RCC 7860 (cell line): ENCODE measurements at places on chromosomes 11 and 22.

DNA sequence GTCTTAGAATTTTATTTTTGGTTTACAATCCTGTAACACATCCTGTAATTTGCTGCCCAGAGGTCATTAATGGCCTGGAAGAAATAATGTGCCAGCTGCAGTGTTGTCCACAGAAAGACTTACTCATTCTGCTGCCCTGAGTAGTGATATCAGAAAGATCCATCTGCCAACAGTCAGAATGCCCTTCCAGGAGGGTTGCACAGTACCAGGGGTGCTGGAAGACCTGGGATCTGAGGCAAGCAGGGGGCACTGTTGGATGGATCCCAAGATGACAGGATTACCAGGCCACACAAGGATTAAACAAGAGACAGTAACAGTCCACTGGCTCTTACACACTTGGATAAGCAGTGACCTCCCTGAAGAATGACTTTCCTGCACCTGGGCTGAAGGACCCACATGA is 93.8 kb upstream of the TOP3B start:
- DNase-seq = no peak

DNA sequence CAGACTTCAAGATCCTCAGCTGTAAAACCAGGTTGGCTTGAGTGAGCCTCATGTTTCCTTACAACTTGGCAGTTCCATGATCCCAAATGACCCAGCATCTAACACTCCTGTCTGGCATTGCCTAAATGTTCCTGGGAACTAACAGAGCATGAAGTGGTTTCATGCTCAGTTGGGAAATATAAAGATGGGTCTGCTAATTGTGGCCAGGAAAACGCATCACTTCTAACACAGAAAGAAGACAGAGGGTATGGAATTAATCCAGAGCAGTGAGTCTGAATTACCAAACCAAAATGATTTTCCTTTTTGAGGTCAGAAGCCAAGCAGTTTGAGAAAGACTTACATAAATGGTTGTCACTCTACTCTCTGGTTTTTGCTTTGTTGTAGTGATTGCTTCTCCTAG is 60.5 kb upstream of the MMP13 start:
- DNase-seq = peak; percentile 64

DNA sequence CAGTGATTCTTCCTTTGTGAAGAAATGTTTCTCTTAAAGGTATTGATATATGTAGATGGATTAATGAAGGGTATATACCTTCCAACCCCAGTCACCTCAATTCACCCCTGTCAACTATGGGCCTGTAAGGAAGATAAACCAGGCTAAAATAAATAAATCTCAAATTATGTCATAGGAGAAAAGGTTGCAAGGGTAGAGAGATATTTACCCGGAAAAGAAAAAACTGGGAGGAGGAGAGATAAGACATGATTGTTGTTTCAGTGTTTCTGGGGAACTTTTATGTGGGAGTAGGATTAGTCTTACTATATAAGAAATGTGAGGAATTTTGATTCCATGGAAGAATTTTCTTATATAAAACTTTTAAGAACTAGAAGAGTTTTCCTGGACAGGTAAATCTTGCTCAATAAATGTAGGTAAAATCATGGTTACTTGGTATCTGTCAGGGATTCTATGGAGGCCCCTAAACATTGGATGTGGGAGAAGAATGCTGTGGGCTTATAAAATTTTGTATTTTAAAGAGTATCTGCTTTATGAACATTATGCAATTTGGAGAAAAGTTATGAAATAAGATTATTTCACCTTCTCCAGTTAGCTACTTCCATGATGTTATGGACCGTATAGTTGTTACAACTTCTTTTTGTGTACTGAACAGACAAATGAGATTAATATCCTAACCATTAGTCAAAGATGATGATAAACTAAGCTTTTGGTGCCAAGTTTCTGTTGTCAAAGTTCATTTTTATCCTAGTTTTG is 6.4 kb downstream of the YAP1 start:
- DNase-seq = no peak

DNA sequence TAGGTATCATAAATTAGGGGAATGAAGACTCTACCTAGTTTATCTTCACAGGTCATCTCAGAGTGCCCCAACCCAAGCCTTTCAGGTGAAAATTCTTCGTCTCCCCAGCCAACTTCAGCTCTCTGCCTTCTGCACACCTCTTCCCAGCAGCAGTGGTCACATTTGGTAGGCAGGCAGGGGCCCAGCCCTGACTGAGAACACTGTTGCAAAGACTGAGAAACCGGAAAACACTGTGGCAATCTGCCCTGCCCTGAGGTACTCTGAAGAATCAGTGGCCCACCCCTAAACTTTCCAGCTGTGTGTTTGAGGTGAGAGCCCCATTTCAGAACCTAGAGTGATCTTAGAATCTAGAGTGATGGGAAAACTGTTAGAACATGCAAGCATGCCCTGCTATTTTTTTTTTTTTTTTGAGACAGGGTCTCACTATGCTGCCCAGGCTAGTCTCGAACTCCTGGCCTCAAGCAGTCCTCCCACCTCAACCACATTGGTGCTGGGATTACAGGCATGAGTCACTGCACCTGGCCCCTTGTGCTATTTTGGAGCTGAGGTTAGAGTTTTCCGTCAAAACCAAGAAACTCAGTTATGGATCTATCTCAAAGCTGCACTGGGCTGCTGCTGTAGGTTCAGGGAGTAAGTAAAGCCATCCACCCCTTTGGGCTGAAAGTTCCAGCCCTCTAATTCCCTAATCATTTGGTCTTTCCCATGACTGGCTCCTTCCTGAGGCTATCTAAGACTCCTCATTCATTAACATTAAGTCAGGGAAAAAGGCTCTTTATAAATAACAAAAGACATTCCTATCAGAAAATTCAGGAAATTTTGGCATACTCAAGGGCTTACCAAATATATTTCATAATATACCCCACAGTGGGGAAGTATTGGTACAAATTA is 1.7 kb upstream of the LDHA start:
- no peak for DNase-seq

GRCh38 chr11:74010306-74011300 is 1.7 kb upstream of the UCP3 start:
- no peak for DNase-seq

DNA sequence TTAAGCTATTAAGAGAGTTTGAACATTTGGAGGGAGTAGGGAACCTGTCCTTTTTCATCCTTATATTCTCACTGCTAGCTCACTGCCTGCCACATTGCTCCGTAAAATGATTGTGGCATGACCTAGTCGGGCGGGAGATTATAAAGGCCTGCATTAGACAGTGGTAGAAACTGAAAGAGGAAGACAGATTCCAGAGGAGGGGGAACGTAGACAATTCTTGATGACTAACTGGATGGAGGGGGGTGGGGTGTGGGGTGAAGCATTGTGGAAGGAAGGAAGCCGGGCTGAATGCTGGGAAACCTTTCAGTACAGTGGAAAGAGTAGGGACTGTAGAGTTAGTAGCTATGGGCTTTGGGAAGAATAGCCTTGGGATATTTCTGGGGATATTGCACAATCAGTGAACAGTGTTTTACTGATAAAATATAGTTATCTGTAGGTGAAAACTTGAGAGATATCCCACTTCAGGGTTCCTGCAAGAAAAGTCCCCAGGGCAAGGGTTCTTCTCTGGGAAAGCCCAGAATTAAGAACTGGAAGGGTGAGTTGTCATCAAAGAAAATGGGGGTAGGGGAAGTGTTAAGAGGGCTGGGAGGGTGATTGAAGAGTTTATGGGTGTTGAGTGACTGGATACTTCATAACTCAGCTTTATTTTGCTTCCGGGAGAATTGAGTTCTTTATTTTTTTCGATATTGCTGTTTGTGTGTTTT is 2.1 kb downstream of the MED15 start:
- DNase-seq = peak; percentile 87

DNA sequence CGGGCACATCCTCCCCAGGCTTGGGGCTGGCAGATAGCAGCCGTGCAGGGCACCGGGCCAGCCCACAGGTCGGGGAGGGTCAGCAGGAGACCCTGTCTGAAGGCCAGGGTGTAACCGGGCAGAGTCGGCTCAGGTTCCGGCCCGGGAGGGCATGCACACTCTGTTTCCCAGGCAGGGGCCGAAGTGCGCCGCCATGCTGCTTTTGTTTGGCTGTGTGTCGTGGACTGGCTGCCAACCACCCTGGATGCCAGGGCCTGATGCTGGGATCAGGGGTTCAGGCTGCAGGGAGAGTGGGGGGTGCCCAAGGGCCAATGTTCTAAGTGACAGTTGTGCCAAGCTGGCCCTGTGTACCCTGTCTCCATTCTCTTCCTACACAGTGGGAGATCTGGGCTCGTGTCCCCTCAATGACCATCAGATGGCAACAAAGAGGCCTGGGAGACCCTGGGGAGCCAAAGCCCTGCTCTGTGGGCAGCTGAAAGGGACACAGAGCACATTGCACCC is 120.9 kb upstream of the B3GAT1 start:
- DNase-seq = no peak

DNA sequence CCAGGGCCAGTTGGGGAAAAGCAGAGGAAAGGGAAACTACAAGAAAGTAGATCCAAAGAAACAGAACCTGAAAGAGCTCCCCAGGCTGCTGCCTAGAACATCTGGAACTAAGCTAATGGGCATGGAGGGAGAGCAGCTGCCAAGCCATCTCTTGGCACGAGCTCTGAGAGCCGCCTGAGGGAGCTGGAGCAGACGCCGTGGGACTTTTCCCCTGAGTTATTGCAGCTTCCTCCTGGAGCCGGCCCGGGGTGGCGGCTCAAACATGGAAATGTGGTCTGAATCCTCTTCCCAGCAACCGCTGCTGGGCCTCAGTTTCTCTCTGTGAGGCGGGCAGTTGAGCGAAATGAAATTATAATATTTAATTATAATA is 41.8 kb downstream of the LIF start:
- no peak for DNase-seq

- no peak for DNase-seq
These were observed 163.4 kb upstream of the SYN3 start for GRCh38 chr22:33221568-33221967.

DNA sequence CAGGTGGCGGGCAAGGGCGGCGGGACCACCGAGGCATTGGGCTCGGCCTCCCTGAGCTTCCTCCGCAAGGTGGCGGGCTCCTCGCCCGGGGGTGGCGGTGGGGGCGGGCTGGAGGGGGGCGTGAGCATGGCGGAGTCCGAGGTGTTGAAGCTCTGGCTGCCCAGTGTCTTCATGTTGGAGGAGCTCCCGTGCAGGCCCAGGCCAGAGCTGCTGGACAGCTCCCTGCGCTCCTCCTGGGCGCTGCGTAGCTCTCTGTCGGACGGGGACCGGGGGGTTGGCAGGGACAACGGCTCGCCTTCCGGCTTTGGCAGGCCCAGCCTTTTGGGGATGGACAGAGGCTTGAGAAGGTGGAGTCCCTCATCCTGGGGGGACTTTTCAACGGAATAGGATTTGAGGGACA is 43.9 kb upstream of the BID start:
- DNase-seq = no peak

DNA sequence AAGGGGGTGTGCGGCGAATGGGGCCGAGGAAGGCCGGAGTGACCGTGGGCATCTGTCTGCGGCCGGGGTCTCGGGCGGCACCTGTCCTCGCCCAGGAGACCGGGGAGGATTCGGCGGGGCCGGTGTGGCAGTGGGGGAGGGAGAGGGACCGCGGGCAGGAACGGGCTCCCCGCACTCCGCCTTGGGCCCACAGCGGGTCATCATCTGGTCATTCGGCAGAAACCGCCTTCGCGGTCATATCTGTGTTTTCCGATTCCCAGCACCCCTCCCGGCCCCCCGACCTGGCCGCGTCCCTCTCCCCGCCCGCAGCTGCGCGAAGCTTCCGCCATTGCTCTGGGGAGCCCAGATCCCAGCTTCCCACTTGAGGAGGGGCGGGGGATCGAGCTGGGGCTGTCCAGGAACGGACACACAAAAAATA is 824 bp upstream of the CBX6 start:
- no peak for DNase-seq
